ENCODE measurements at places on chromosomes 1 and 21.

GRCh38 chr21:16794950-16795349, 717.9 kb upstream of the CXADR start:
- no peak for DNase-seq

DNA sequence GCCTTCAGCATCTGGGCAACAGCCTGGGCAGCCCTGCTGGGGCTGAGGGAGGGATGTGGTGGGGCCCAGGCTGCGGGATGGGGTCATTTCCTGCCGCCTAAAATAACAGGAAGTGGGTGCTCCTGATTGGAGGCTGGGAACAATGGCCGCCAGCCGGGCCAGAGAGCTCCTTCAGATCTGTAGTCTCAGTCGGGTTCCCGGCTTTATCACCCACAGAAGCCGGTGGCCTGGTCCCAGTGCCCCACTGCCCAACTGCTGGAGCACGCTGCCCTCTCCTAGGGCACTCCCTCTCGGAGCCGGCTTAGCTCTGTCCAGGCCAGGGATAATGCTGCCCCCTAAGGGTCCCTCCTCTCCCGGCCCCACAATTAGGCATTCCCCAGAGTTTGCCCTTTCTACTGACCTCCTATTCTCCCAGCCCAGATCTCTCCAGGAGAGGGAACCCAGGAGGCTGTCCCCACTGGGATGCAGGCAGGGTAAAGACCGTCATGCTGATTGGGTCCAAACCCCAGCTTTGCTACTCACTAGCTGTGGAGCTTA, 5.1 kb downstream of the MAP7D1 start:
- DNase-seq: peak; percentile 85

- DNase-seq: no peak
Observed at GRCh38 chr21:29175408-29176134, 45.1 kb downstream of the MAP3K7CL start.

GRCh38 chr1:115757326-115757725, 11.2 kb downstream of the CASQ2 start:
- no peak for DNase-seq
